Activated CD8-positive, alpha-beta memory T cell treated with anti-CD3 and anti-CD28 coated beads for 1 hour (primary cell): ENCODE measurements at places on chromosomes 5 and 9.

DNA sequence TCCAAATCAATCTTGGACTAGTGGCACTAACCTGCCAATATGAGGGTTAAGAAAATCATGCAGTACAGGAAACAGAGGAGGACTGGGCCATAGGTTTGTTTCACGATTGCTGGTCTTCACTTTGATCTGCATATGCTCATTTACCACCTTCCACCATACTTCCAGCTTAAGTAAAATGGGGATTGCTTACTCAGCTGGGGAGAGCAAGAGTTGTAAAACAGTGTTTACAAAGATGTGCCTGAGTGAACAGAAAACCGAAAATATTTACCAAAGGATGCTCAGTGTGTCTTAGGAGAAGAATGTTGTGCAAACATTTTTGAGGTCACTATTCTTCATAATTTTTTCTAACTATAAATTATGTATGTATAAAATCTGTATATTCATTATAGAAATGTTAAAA lies 65.1 kb upstream of the DNAH5 start:
- no peak for DNase-seq

DNA sequence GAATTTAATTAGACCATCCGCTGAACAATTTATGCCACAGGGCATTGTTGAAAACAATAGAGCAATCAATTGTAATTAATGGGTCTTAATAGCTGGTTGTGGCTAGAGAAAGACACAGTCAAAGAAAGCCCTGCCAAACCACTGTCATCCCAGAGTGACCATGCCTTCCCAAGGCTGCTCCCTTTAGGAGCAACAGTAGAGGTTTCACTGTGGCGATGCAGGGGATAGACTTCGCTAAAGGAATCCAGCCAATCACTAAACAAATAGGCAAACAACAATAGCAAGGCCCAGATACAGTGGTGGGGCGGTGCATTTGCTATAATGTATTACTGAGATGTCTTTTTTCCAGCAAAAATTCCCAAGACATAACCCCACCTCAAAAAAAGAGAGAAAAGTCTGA lies 87.8 kb upstream of the SLC27A6 start:
- DNase-seq, result no peak

DNA sequence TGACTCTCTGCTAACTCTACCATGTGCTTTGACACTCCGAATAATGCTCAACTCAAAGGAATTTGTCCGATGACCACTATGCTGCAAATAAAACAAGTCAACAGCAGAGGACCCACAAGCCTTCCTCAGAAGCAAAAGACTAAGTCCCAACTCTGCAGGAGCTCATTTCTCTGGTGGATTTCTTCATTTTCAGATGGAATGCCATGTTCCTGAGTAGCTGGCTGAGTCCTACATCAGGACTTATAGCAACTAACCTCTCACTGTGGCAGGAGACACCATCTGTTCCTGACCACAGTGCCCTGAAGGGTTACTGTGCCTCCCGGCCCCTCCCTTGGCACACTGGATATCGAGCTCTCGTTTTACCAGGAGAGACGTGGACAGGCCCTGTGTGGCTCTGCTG lies 20.8 kb downstream of the LHFPL2 start:
- DNase-seq, result no peak

DNA sequence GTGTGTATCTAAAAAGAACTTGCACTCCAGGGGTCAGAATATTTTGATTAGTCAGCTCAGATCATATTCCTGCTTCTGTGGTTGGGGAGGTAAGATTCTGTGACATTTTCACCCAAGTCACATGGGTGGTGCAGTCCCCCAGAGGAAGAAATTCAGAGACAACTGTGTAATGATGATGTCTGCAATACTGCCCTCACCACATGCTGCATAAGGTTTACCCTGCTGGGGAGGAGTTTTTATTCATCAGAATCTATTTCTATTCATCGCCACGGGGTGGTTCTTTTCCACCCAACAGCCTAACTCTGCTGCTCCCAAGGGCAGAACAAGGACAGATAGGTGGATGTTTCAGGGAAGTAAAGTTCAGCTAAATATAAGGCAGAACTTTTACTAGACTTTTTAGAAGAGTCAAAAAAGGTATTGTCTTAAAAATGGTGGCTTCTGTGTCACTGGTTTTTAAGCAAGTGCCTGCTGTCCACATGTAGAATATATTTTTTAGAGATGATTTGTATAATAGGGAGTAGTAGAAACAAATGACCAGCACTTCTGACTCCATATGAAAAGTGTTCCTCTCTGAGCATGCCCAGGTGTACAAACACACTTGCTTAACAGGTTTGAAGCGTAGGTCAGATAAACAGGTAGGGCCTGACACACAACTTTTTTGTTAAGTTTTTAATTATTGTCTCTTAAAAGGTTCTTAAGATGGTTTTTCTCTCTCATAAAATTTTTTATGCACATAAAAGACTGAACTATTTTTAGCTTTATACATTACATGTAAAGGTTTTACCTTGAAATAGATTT lies 352.7 kb downstream of the LRRC70 start:
- DNase-seq, result no peak

DNA sequence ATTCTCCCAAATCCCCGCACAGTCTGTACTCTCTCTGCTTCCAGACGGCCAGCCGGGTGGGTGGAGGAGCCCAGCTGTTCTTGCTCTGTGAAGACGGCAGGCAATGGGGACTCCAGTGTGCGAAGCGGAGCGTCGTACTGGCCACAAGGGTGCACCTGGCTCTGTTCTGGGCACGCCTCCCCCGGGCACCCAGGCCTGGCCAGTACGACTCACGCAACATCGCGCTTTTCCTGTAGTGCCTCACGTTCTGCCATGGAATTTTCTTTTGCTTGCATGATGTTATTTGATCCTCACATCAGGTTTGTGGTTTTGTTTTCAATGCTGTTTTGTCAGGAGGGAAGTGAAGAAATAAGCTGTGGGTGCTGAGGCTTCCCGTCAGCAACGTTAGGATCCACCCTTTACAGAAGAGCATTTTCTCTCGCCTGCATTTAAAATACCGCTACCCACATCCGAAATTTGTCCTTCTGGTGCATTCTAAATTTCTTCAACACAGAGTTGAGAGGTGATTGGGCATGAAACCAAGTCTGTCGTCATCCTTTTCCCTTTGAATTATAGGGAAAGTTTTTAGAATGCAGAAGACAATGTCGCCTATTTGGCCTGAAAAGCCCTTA lies 311.7 kb downstream of the TRIM36 start:
- DNase-seq, result no peak

DNA sequence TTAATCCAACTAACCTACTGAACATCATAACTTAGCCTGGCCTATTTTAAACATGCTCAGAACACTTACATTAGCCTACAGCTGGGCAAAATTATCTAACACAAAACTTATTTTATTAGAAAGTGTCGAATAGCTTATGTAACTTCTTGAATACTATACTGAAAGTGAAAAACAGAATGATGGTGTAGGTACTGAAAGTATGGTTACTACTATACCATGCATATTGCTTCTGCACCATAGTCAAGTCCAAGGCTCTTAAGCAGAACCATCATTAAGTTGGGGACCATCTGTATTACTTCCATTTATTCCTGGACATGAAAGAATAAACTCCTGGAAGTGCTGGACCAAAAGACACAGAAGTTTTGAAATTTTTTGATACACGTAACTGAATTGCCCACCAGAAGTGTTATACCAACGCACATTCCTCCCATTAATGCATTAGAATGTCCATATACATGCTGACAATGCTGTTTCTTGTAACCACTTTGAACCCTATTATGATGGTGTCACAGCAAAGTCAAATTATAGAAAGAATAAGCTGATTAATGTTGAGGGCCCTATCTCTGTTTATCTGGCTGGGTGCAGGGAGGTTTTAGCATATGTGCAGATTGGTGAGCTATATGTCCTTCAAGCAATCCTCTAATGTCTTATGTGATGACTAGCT lies 375.7 kb downstream of the ACTL7B start:
- DNase-seq, result no peak

GRCh38 chr5:81761270-81761669 lies 10.4 kb upstream of the SSBP2 start:
- no peak for DNase-seq

GRCh38 chr9:34686231-34686630 lies 4.8 kb downstream of the CCL19 start:
- no peak for DNase-seq

DNA sequence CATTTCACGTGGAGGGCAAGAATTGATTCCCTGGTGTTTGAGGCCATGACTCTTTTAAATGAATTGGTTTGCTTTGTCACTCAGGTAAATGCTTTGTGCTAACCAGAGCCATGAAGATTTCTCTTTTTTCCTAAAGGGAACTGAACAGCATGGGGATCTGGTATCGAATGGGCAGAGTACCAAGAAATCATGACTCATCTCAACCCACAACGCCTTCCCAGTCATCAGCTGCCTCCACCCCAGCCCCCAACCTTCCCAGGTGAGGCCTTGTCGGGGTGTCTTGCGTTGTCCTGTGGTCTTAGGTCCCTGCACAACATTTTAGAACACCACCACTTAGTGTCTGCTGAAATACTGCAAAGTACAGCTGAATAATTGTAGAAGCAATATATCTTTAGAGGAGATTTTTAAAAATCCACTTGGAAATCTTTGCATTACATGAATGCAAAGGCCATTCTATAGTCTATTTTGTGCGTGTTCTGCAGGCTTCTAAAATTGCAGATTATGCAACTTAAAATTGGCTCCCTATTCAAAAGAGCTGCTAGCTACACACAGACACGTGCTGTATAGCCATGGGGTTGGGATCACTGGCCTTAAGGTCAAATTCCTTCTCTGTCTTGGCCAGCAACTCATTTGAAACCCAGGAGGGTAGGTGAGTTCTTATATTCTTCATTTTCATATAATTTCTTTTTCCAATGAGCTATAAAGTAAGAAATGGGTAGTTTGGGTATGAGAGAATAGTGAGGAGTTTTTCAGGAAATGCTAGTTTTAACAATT lies 69.0 kb downstream of the MVB12B start:
- DNase-seq, result no peak

GRCh38 chr5:143030349-143030748 lies 260.2 kb downstream of the ARHGAP26 start:
- no peak for DNase-seq

- DNase-seq, result no peak
Measured at GRCh38 chr5:135423846-135424168, 23.3 kb downstream of the DCANP1 start.

DNA sequence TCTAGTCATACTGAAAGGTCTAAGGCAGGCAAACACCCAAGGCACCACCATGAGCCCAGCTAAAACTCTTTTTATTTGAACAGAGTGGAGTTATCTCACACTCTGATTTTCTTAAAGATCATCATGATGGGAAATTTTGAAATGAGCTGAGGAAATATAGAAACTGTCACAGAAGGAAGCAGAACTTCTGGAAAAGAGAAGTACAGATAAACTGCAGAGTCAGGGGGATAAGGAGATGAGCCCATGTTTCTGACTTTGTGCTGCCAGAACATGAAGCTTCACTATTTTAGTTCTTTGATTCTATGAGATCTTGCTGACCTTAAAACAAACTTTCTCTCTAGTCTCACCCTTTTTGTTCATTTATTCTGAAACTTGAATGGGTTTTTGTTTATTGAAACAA lies 406.5 kb upstream of the EDIL3 start:
- DNase-seq, result no peak

- DNase-seq, result no peak
Measured at GRCh38 chr5:6832994-6833393, 119.8 kb downstream of the TENT4A start.
